ENCODE measurements at places on chromosomes 2 and 18.

DNA sequence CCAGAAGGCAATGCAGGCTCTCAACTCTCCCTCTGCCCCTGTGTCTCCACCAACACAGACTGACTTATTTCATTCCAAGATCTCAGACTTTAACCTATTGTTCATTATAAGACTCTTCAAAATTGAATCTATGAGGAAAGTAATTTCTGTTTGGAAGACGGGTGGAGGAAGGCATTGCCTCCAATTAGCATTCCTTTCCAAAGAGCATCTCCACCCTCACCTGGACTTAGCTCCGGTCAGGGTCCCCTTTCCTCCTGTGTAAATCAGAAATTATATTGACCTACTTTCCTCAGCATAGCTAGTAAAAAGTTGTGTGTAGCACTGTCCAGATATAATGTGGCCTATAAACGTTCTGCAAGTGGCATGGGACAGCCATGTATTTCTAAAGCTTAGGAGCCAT is 230.4 kb upstream of the ACVR2A start:
- no peak for DNase-seq

- DNase-seq = no peak
Observed at GRCh38 chr2:8632755-8633154, 49.1 kb upstream of the ID2 start.

GRCh38 chr2:171389780-171390179 is 44.0 kb downstream of the METTL8 start:
- DNase-seq = no peak

GRCh38 chr18:79502782-79503181 is 107.1 kb downstream of the NFATC1 start:
- DNase-seq = no peak

DNA sequence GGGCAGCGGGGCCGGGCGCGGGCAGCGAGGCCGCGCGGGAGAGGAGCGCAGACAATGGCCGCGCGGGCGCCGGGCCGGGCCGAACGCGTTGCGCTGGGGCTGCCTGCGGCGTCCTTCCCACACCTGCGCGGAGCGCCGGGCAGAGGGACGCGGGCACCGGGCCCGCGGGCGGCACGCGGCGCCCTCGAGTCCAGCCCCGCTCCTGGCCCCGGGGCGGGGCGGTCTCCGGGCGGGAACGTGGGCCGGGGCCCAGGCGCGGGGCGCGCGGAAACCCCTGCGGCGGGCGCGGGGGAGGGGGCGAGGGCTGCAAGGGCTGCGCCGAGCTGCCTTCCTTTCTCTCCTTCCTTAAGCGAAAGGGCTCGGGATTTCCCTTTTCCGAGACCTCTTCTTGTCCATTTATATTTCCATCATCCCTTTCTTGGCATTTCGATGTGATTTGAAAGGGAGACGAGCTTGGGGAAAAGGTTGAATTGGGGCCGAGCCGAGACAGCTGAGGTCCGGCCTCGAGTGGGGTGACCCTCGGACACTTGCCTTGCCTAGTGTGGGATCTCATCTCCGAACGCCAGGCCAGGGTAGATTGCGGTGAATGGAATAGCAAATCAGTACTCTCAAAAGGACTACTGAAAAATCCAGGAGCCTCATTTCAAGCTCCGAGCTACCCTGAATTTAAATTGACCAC is 676 bp downstream of the KLHL23 start:
- DNase-seq = peak; percentile 27

Data from GM12892 (cell line).